ENCODE measurements at places on chromosomes 6 and 20.
A peak's percentile ranks its signal among the peaks of the same experiment; 100 is the strongest.

- H3K27me3 ChIP-seq = no peaks in the 10 kb centered on the region
- no peak overlapping the region for H3K27ac ChIP-seq
Observed at GRCh38 chr6:79818471-79818870, 128.9 kb downstream of the ELOVL4 start.

DNA sequence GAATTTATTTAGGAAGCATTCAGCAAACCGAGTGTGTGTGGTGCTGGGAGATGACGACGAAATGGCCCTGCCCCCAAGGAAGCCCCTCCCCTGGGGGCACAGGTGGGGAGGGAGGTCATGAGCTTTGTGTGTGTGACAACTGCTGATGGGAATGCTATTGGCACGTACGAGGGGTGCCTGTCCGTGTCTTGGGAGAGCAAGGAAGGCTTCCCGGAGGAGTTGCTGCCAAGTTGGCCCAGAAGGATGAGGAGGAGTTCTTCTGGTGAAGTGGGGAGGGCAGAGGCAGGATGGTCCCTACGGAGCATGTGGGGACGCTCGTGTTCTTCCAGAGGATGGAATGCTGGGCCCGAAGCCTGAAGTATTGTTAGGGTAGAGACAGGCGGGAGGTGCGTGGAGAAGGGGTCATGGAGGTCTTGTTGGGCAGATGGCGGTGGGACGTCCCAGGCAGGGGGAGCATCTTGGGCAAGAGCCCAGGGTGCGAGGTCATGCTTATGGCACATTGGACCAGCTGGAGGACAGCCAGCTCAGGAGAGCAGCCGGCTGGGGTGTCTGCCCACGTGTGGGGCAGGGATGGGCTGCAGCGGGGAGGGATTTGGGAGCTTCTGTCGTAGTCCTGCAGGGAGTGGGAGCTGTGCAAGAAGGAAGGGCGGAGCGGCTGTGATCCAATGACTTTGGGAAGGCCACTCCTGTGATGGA is 46.1 kb downstream of the SYNJ2 start:
- peaks cover 14% of the 10 kb centered on the region for H3K36me3 ChIP-seq
- no peak overlapping the region for H3K4me3 ChIP-seq
- H3K27ac ChIP-seq = no peak overlapping the region
- H3K27me3 ChIP-seq = no peaks in the 10 kb centered on the region
- H3K4me1 ChIP-seq = peaks cover 51% of the 10 kb centered on the region

DNA sequence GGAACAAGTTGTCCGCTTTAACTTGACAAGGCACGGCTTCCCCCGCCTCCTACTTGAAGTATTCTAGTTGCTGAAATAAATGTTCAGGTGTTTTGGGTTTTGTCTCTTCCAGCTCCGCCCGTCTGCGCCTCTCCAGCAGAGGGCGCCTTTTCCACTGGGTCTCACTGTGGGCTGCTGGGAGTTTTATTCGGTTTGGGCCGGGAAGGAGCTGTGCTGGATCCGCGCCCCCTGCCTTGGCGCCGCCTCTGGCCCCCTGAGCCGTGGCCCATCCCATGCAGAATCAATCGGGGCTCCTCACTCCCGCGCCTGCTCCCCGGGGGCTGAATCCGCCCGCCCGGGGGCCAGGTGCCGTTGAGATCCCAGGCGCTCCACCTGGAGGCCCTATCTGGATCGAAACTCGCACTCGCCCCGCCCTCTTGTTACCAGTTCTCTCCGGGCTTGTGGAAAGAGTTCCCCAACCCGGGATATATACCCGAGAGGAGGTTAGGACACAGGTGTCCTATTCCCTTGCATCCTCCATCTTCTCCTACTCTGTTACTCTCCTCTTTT is 51.0 kb upstream of the TCF21 start:
- peaks cover 4% of the 10 kb centered on the region for H3K27me3 ChIP-seq
- peak overlapping the region; percentile 50 for H3K4me3 ChIP-seq
- H3K4me1 ChIP-seq = peaks cover 4% of the 10 kb centered on the region
- no peak overlapping the region for H3K27ac ChIP-seq

- no peak for DNase-seq
- no peak overlapping the region for H3K27ac ChIP-seq
- peaks cover 2% of the 10 kb centered on the region for H3K27me3 ChIP-seq
- H3K4me3 ChIP-seq = no peak overlapping the region
Observed at GRCh38 chr6:41529049-41529448, 17.1 kb upstream of the FOXP4 start.

- H3K27ac ChIP-seq = no peak overlapping the region
- H3K4me1 ChIP-seq = peaks cover 39% of the 10 kb centered on the region
- DNase-seq = no peak
- H3K27me3 ChIP-seq = no peaks in the 10 kb centered on the region
- no peaks in the 10 kb centered on the region for H3K36me3 ChIP-seq
- no peak overlapping the region for H3K4me3 ChIP-seq
Observed at GRCh38 chr6:30769853-30770524, 25.6 kb upstream of the IER3 start.

DNA sequence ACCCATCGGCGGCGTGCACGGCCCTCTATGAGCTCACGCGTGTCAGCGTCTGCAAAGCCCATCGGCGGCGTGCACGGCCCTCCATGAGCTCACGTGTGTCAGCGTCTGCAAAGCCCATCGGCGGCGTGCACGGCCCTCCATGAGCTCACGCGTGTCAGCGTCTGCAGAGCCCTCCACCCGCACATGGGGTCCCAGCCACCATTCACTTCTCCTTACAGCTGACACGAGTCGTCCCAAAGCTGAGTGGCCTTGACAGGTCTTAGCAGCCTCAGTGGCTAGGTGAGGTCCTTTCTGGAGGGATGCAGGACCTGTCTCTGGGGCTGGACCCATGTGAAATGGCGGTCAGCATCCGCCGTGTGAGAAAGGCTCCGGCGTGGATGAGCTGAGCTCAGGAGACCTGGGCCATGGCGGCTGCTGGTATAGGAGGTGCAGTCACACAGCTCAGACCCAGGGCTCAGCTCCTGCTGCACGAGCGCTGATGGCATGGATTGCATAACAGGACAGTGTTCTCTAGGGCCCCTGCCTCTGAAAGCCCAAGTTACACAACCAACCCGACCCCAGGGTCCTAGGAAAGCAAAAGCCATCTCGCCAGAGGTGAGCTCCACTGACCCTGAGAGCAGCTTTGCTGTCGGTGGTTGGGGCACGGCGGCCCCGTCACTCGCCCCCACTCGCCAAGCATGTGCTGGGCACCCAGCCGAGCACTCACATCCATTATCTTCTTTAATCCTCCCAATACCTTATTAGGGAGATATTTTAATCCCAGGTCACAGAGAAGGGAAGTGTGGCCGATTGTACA is 38.9 kb downstream of the DLL1 start:
- no peaks in the 10 kb centered on the region for H3K36me3 ChIP-seq
- H3K4me3 ChIP-seq = no peak overlapping the region
- H3K27me3 ChIP-seq = peaks cover 2% of the 10 kb centered on the region

DNA sequence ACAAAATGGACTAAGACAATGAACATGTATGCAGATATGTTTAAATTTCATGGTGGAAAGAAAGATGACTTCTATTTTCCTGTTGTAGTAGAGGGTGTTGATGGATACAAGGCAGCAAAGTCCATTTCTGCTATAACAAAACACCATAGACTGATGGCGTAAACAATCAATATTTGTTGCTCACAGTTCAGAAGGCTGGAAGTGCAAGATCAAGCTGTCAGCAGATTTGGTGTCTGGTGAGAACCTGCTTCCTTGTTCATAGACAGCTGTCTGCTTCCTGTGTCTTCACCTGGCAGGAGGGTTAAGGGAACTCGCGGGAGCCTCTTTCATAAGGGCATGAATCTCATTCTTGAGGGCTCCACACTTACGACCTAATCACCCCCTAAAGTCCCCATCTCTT is 83.0 kb upstream of the ELOVL5 start:
- H3K27ac ChIP-seq = no peak overlapping the region
- H3K4me3 ChIP-seq = no peak overlapping the region
- H3K36me3 ChIP-seq = no peaks in the 10 kb centered on the region
- no peak for DNase-seq
- no peaks in the 10 kb centered on the region for H3K4me1 ChIP-seq

DNA sequence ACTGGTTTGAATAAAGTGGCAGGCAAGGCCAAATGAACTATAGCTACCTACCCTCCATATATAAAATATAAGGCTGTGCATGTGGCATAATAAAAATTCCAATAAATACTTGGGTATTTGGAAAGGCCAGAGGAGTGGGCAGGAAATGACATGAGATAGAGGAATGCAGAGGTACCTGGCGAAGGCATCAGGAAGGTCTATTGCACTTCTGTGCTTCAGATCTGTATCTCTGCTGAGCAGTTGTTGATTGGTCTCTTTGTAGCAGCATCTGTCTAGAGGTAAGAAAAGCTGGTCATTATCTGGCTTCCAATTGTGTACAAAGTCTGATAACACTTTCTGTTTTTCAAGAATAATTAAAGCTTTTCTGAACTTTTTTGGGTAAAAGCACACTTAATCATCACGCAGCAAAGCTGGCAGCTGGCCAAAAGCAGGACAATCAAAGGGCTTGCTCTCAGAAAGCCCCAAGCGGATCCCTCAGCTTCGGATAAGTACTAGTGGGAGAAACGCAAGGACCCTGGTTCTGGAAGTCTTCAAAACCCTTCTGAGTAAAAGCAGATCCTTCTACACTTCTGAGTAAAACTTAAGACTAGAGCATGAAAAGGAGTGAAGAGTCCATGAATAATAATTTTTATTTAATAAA is 120.1 kb upstream of the TCF21 start:
- no peaks in the 10 kb centered on the region for H3K27me3 ChIP-seq
- no peaks in the 10 kb centered on the region for H3K36me3 ChIP-seq
- no peak overlapping the region for H3K4me3 ChIP-seq
- H3K27ac ChIP-seq = no peak overlapping the region
- no peaks in the 10 kb centered on the region for H3K4me1 ChIP-seq

DNA sequence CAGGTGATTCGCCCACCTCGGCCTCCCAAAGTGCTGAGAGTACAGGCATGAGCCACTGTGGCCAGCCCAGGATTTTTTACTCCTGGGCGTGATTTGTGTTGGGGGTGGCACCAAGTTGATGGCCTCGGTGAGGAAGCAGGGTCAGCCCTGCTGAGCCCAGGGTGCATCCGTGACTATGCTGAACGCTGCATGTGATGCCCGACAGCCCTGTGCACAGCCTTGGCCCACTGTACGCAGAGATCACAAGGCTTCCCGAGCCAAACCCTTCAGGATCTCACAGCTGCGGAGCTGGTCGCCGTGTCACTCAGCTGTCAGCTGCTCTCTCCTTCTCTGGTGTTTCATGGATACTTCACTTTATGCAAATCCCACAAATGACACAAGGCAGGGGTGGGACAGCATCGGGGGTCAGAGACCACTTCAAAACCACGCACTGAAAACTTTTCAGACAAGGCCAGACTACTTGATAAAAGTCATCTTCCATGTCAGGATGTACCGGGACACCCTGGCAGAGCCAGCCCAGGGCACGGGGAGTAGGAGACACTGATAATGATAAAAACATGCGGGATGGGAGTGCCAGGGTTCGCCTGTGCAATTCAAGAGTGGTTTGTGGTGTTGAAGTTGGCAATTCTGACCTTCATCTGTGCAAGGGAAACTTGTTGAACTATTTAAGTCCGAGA is 31.2 kb upstream of the RPS6KA2 start:
- no peak for DNase-seq
- H3K4me3 ChIP-seq = no peak overlapping the region
- H3K36me3 ChIP-seq = no peaks in the 10 kb centered on the region
- no peak overlapping the region for H3K27ac ChIP-seq
- H3K4me1 ChIP-seq = peaks cover 9% of the 10 kb centered on the region
- H3K27me3 ChIP-seq = no peaks in the 10 kb centered on the region

DNA sequence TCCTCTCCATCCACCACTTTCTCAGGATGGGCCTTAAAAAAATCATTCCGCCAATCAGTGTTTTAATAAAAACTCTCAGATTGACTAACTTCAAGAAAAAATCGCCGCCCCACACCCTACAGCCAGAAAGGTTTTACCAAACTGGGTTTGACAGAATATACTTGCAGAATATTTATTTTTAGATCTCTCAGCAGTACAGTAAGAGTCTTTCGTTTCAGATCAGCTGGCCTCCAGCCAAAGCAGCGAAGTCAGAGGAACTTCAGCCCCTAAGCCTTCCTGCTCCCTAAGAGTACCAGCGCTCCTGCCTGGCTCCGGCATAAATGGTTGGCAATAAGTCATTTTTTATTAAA is 24.7 kb downstream of the TBC1D7 start:
- peaks cover 77% of the 10 kb centered on the region for H3K36me3 ChIP-seq
- no peaks in the 10 kb centered on the region for H3K27me3 ChIP-seq
- H3K27ac ChIP-seq = peak overlapping the region; percentile 47
- H3K4me1 ChIP-seq = peaks cover 14% of the 10 kb centered on the region
- no peak for DNase-seq

GRCh38 chr6:17998003-17998402 is 10.6 kb upstream of the KIF13A start:
- H3K4me1 ChIP-seq = no peaks in the 10 kb centered on the region
- peaks cover 8% of the 10 kb centered on the region for H3K27me3 ChIP-seq
- no peak for DNase-seq
- H3K4me3 ChIP-seq = no peak overlapping the region

- no peak overlapping the region for H3K4me3 ChIP-seq
- no peak overlapping the region for H3K27ac ChIP-seq
- H3K27me3 ChIP-seq = no peaks in the 10 kb centered on the region
- no peak for DNase-seq
Observed at GRCh38 chr6:47237196-47237595, 72.5 kb downstream of the TNFRSF21 start.

GRCh38 chr6:593907-594212 is 63.0 kb downstream of the HUS1B start:
- H3K27ac ChIP-seq = no peak overlapping the region
- DNase-seq = no peak
- no peaks in the 10 kb centered on the region for H3K4me1 ChIP-seq
- H3K4me3 ChIP-seq = no peak overlapping the region
- H3K27me3 ChIP-seq = no peaks in the 10 kb centered on the region
- H3K36me3 ChIP-seq = peaks cover 40% of the 10 kb centered on the region

GRCh38 chr20:15895126-15895525 is 678.1 kb downstream of the KIF16B start:
- no peaks in the 10 kb centered on the region for H3K36me3 ChIP-seq
- no peaks in the 10 kb centered on the region for H3K4me1 ChIP-seq
- H3K27ac ChIP-seq = no peak overlapping the region

DNA sequence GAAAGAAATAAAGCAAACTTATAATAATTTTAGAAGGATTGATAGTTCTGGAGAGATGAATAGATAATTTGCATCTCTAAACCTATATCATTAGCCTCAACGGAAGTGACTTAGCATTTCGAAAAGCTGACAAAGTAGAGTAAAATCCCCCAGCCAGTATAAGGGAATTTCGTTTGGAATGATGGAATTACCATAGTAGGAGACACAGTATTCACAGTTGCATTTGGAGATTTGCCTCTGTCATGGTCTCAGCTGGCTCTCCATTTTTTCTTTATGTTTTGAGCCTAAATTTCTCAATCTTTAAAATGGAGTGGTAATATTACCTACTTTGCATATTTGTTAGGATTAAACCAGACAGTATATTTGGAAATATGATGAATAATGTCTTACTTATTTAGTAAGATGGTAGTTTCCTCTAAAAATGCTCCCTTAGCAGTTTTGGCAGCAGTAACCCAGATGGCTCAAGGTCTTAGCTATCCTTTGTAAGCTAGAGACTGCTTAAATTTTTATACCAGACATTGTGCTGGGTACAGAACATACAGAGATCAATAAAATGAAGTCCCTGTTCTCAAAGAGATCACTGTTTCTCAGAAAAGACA is 58.2 kb downstream of the SMAP1 start:
- H3K4me3 ChIP-seq = no peak overlapping the region
- H3K27me3 ChIP-seq = no peaks in the 10 kb centered on the region
- no peak overlapping the region for H3K27ac ChIP-seq
- H3K36me3 ChIP-seq = no peaks in the 10 kb centered on the region
- peaks cover 3% of the 10 kb centered on the region for H3K4me1 ChIP-seq

- DNase-seq = no peak
- no peak overlapping the region for H3K27ac ChIP-seq
- no peak overlapping the region for H3K4me3 ChIP-seq
- no peaks in the 10 kb centered on the region for H3K27me3 ChIP-seq
Observed at GRCh38 chr6:21610341-21610740, 16.8 kb downstream of the SOX4 start.
